Fibroblast of skin of left biceps (primary cell): ENCODE measurements at places on chromosomes 7 and 10.

DNA sequence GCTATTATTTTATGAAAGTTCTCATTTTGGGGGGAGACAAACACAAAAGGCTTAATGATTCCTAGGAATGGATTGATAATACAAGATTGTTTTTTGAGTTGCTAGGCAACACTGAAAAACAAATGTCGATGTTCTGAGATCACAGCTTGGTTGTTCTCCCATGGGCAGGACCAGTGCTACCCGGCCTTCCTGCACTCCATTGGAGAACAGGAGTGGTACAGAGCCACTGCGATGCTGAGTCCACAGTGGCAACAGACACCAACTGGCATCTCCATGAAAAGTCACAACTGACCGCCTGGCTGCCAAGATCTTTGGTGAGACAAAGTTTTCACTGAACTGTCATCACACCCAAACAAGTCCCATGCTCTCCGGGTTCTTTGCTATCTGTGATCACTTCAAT, 68.9 kb upstream of the NMT2 start:
- no peak for DNase-seq

DNA sequence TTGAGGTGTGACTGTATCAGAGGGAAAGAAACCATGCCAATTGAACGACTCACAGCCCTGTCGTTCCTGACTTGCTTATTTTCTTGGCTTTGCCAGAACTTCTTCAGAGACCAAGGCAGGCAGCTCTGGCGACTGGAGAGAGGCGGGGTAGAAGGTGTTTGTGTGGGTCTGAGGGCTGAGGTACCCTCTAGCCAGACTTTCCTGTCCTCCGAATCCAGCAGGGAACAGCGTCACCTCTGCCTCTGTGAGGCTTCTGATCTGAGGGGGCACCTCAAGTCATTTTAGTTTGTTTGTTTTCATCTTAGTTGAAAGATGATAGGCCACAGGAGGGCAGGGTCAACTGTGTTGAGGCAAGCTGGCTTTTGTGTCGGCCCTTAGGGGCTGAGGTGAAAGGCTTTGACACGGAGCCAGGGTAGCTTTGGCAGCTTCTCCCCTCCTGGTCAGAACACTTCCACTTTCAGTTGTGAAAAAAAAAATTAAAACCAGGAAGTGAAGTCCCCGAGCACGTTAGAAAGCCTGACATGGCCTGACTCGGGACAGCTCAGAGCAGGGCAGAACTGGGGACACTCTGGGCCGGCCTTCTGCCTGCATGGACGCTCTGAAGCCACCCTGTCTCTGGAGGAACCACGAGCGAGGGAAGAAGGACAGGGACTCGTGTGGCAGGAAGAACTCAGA, 1.9 kb downstream of the ACSL5 start:
- peak; percentile 12 for DNase-seq

DNA sequence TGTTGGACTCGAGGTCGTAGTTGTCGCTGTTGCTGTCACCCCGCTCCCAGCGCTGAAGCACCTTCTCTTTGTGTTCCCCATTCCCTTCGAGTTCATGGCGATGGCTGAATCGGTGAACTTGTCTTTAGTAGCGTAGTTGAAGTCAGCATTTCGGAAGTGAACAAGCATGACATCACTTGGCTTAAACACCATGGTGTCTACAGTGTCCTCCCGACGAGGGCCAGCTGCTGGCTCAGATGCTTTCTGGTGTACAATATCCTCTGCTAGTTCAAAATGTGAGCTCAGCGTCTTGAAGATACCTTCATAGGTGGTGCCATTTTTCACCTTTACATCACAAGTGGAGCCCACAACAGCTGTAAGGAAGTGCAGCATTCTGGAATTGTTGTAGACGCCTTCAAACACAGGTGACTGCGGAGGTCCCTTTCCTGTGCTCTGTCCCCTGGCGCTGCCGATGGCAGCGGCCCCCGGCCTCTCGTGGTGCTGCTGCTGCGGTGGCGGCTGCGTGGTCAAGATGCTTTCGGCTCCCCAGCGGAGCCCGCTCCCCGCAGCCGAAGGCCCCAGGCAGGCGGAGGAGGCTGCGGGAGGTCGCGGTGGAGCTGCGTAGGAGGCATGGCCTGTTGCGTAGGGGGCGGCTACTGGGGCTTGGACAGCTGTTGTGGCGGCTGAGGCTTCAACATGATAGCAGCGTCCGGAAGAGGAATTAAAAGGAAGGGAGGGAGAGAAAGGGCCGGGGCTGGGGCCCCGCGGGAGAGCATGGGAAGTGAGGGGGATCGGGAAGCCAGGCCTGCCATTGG, 59.3 kb downstream of the ANKMY2 start:
- no peak for DNase-seq

GRCh38 chr7:159027789-159028507, 116.7 kb downstream of the VIPR2 start:
- no peak for DNase-seq

GRCh38 chr7:34365011-34365410, 293.0 kb upstream of the NPSR1 start:
- DNase-seq: no peak

- no peak for DNase-seq
Measured at GRCh38 chr10:45308707-45309106, 6.7 kb downstream of the OR13A1 start.

GRCh38 chr7:142359694-142360279, 101.9 kb upstream of the PRSS58 start:
- no peak for DNase-seq
